ENCODE measurements at places on chromosomes 7 and 10. TPM values are rescaled to one million over a fixed set of nuclear protein-coding genes. Genes with fewer than 3 reads are reported as not detected.

DNA sequence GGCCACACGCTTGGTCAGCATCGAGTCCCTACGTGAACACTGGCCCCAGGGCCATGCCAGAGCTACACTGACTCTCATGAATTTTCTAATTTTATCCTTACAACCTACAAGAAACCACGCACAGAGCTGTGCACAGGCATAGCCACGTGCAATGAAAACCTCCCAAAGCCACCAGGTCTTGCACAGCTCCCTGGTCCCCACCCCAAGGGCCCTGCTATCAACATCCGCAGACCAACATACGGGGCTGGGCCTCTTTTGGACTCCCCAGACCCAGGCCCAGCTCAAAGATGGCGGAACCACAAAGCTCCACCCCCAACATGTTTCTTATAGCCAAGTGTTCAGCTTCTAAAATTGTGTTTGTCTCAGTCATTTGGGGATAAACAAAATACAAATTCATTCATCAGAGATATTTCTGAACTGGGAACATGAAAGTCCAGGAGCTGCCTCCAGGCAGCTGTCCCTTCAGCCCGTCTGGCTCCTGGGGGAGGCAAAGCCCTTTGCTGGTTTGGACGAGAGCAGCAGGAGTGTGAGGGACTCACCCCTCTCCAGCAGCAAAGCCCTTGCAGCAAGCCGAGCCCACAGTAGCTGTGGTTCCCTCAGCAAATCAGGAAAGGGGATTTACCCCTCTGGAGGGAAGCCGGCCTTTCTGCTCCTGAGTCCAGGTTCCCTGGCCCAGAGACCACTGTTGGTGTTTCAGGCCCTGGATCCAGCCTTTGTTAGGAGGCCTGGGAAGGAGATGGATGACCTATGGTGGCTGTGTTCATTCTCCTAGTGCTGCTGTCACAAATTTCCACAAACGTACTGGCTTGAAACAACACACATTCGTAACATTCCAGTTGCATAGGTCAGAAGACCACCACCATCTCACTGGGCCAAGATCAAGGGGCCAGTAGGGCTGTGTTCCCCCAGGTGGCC is 75.1 kb downstream of the OAT start:
- H3K36me3 ChIP-seq = no peaks in the 10 kb centered on the region
- no peaks in the 10 kb centered on the region for H3K27me3 ChIP-seq
- DNase-seq = no peak
- no peak overlapping the region for H3K4me3 ChIP-seq
- H3K4me1 ChIP-seq = no peaks in the 10 kb centered on the region

Gene MNX1
- not detected for total RNA-seq

GRCh38 chr10:122162671-122163173 is 108.4 kb upstream of the BTBD16 start:
- no peaks in the 10 kb centered on the region for H3K36me3 ChIP-seq
- H3K4me3 ChIP-seq = peak overlapping the region; percentile 50
- no peaks in the 10 kb centered on the region for H3K27me3 ChIP-seq
- peak overlapping the region; percentile 67 for H3K27ac ChIP-seq
- H3K4me1 ChIP-seq = peaks cover 65% of the 10 kb centered on the region

- no peaks in the 10 kb centered on the region for H3K4me1 ChIP-seq
- no peaks in the 10 kb centered on the region for H3K27me3 ChIP-seq
- peaks cover 63% of the 10 kb centered on the region for H3K36me3 ChIP-seq
- DNase-seq = no peak
- peak overlapping the region; percentile 81 for H3K27ac ChIP-seq
- H3K4me3 ChIP-seq = no peak overlapping the region
Observed at GRCh38 chr10:95397747-95398146, 106.9 kb upstream of the PDLIM1 start.

DNA sequence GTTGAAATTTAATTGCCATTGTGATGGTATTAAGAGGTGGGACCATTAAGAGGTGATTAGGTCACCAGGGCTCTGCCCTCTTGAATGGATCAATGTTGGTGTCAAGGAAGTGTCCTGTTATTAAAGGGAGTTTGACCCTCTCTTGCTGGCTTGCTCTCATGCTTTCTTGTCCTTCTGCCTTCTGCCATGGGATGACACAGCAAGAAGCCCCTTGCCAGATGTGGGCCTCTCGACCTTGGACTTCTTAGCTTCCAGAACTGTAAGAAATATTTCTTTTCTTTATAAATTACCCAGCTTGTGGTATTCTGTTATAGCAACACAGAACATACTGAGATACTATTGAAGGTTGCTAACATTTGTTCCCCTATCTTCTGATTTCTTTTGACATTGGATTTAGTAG is 157.0 kb downstream of the MDFIC start:
- DNase-seq = no peak
- no peak overlapping the region for H3K4me3 ChIP-seq
- H3K27ac ChIP-seq = no peak overlapping the region

Gene MINDY4
- 10.0 TPM for total RNA-seq
